ENCODE measurements at places on chromosomes 7 and 10. TPM values are rescaled to one million over a fixed set of nuclear protein-coding genes. Genes with fewer than 3 reads are reported as not detected.

Gene FGL2
- 14.4 TPM for polyA plus RNA-seq

Gene C7orf57
- polyA plus RNA-seq = not detected

Gene IFIT1B
- not detected for polyA plus RNA-seq

Gene RPEL1
- not detected for polyA plus RNA-seq

Gene MSRB2
- polyA plus RNA-seq = 4.7 TPM

Gene DLG5
- 10.2 TPM for polyA plus RNA-seq

Gene CEP55
- polyA plus RNA-seq = 0.22 TPM

Gene CYTH3
- polyA plus RNA-seq = 23.2 TPM

Gene POP7
- 25.2 TPM for polyA plus RNA-seq

Gene CCDC146
- 15.7 TPM for polyA plus RNA-seq

Gene C10orf105
- 0.22 TPM for polyA plus RNA-seq

Gene AKR1D1
- polyA plus RNA-seq = not detected

Gene PARD3
- polyA plus RNA-seq = 20.6 TPM

Measured in adipose tissue (tissue), 3 donors.